ENCODE measurements at places on chromosomes 1 and 21. TPM values are rescaled to one million over a fixed set of nuclear protein-coding genes. Genes with fewer than 3 reads are reported as not detected.

Gene TBCE
- 49.6 TPM for total RNA-seq

Gene KIF2C
- total RNA-seq, result 36.2 TPM

Gene FAM89A
- 18.7 TPM for total RNA-seq

Gene LAMB3
- total RNA-seq, result 22.5 TPM

Gene OR2L2
- not detected for total RNA-seq

Gene CSMD2
- not detected for total RNA-seq

Gene TMCO4
- total RNA-seq, result 5.3 TPM

Gene C1orf210
- total RNA-seq, result not detected

Gene DAB1
- total RNA-seq, result not detected

Gene C4BPA
- 0.52 TPM for total RNA-seq

Gene HHIPL2
- total RNA-seq, result 9.4 TPM

Gene SMPDL3B
- 1.5 TPM for total RNA-seq

Gene SLC35F3
- 5.4 TPM for total RNA-seq

Gene SEMA6C
- total RNA-seq, result 1.9 TPM

Gene ACOT11
- total RNA-seq, result 2.4 TPM

Measured in A549 treated with GW870086 at 1 μM for 4 hours (cell line).